ENCODE measurements at places on chromosomes 7 and 10. TPM values are rescaled to one million over a fixed set of nuclear protein-coding genes. Genes with fewer than 3 reads are reported as not detected.

Gene NRCAM
- 13.6 TPM for total RNA-seq

Gene OPALIN
- total RNA-seq = not detected

Gene PIP
- total RNA-seq = not detected

Gene PAX4
- total RNA-seq = not detected

Gene GJD4
- total RNA-seq = not detected

Gene CDC14C
- not detected for total RNA-seq

Gene EPO
- total RNA-seq = not detected

Gene IQUB
- total RNA-seq = 5.4 TPM

Gene WIPF3
- 1.1 TPM for total RNA-seq

Gene UPK3BL2
- 17.5 TPM for total RNA-seq

Gene TMUB1
- total RNA-seq = 36.1 TPM

Gene LBX1
- not detected for total RNA-seq

Gene DNAJC1
- total RNA-seq = 78.7 TPM

Gene PON1
- total RNA-seq = not detected

Gene ZNF655
- 115 TPM for total RNA-seq

Gene GDF2
- not detected for total RNA-seq

Gene PRSS1
- not detected for total RNA-seq

Gene GPC2
- total RNA-seq = not detected

Gene ZNF365
- total RNA-seq = 1.2 TPM

Gene SUFU
- total RNA-seq = 5.4 TPM

Gene SPDYE16
- 0.33 TPM for total RNA-seq

Gene ETV1
- total RNA-seq = 18.6 TPM

Gene UNCX
- not detected for total RNA-seq

Gene HOXA2
- total RNA-seq = 2.7 TPM

Gene ANXA8L1
- not detected for total RNA-seq

Gene SPDYE17
- not detected for total RNA-seq

Gene ZFAND4
- 52.0 TPM for total RNA-seq

Gene TAS2R3
- 11.1 TPM for total RNA-seq

Gene OR13A1
- total RNA-seq = not detected
